Sigmoid colon (tissue), 7 donors: ENCODE measurements at places on chromosomes 2 and 18. TPM values are rescaled to one million over a fixed set of nuclear protein-coding genes. Genes with fewer than 3 reads are reported as not detected.

DNA sequence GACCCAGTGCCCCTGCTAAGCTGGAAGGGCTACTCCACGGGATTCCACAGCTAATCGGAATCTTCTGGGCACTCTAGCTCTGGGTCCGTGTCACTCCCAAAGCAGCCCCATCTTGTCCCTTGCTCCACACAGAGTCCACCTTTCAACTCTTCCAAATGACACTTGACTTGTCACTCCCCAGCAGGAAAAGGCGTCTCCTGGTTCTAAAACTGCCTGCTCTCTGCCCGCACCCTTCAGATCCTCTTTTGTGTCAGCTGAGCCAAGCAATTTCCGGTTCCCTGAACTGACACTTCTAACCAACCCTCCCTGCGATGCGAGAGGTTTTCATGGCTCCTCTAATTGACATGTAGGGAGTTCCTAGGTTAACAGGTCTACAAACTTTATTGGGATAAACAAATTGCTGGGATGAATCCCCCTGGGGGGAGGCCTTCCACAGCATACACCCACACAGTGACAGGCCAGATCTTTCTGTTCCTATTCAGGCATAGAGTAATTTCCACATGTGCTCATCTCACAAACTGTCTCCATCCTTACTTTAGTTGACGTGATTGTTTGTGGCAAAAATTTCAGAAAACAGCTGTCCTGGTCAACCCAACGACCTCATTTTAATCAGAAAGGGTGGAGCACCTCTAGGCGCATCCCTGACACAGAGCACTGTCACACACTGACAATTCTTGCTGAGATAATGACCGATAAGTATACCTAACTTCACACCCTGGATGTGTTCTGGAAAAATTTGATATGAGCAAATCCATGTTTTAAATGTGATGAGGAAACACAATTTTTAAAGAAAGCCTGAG is 104.9 kb downstream of the RBMS1 start:
- no peak overlapping the region for H3K4me3 ChIP-seq
- H3K4me1 ChIP-seq: peaks cover 88% of the 10 kb centered on the region
- no peaks in the 10 kb centered on the region for H3K27me3 ChIP-seq
- peak; percentile 77 for DNase-seq

The CYP20A1 gene
- total RNA-seq: 30.7 TPM

GRCh38 chr2:228681426-228681825 is 499.9 kb upstream of the SPHKAP start:
- no peak for DNase-seq
- no peak overlapping the region for H3K4me3 ChIP-seq
- H3K36me3 ChIP-seq: no peaks in the 10 kb centered on the region
- H3K27me3 ChIP-seq: no peaks in the 10 kb centered on the region
- no peaks in the 10 kb centered on the region for H3K4me1 ChIP-seq

DNA sequence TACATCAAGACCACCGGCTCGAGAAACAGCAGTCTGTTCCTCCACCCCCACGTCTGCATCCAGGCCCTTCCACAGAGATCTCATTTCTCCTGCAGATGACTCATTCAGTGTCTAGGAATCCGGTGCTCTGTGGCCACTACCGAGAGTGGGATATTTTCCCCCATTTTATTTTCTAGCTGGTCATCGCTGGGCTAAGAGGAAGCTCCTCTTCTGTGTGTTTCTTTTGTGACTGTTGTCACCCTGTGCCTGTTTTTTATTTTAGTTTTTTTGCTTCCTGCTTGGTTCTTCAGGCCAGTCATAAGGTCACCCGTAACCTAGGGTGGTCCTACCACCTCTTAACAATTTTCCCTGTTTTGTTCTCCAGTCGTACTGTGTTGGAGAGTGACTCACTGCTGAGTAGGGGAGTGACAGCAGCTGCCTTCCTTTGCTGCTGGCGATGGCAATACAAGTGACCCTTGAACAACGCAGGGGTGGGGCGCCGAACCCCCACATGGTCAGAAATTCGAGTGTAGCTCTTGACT is 6.7 kb downstream of the RAMP1 start:
- peak; percentile 61 for DNase-seq
- H3K27ac ChIP-seq: peak overlapping the region; percentile 95
- H3K36me3 ChIP-seq: no peaks in the 10 kb centered on the region
- peak overlapping the region; percentile 7 for H3K4me3 ChIP-seq
- no peaks in the 10 kb centered on the region for H3K4me1 ChIP-seq

The SNTG2 gene
- total RNA-seq: 5.2 TPM

DNA sequence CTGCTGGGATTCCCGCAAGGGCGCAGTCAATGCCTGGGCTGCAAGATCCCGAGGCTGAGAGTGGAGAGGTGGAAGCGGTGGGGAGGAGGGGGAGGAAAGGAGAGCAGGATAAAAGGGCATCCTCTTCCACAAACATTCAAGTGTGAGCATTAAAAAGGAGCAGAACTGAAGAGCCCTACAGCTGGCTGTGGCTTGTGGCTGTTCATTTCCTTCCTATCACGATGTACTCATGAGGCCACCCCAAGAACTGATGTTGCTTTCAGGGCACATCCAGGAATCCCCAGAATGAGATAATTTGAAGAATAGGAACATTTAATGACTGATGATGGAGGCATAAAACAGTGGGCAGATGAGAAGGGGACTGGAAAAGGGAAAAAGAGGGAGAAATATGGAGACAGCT is 230.8 kb upstream of the SMIM21 start:
- H3K27ac ChIP-seq: no peak overlapping the region
- no peaks in the 10 kb centered on the region for H3K27me3 ChIP-seq
- no peak for DNase-seq
- H3K4me1 ChIP-seq: peaks cover 16% of the 10 kb centered on the region
- H3K4me3 ChIP-seq: no peak overlapping the region
- H3K36me3 ChIP-seq: no peaks in the 10 kb centered on the region

DNA sequence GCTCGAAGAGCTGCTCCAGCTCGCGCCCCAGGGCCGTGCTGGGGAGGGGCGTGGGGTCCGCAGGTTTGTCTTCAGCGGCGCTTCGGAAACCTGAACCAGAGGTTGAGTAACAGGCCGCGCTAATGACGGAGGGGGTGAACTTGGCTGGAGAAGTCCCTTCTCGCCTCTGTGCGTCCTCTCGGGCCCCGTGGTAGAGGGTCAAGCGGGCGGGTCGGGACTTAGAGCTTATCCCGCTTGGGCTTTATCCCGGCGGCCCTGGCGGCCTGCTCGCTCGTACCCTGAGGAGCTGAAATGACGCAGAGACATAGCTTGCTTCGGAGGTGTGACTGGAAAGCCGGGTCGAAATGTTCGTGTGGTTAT is 479 bp downstream of the RNMT start:
- peak; percentile 85 for DNase-seq
- H3K4me1 ChIP-seq: no peaks in the 10 kb centered on the region
- no peaks in the 10 kb centered on the region for H3K36me3 ChIP-seq
- H3K27me3 ChIP-seq: no peaks in the 10 kb centered on the region

GRCh38 chr18:3623769-3624545 is 174.0 kb downstream of the TGIF1 start:
- peaks cover 32% of the 10 kb centered on the region for H3K4me1 ChIP-seq
- H3K4me3 ChIP-seq: no peak overlapping the region
- no peaks in the 10 kb centered on the region for H3K27me3 ChIP-seq
- no peaks in the 10 kb centered on the region for H3K36me3 ChIP-seq

The PTPRN gene
- total RNA-seq: 7.8 TPM

GRCh38 chr2:144505245-144505831 is 14.6 kb downstream of the ZEB2 start:
- H3K36me3 ChIP-seq: no peaks in the 10 kb centered on the region
- H3K27me3 ChIP-seq: no peaks in the 10 kb centered on the region
- no peaks in the 10 kb centered on the region for H3K4me1 ChIP-seq
- DNase-seq: no peak
- no peak overlapping the region for H3K4me3 ChIP-seq
- H3K27ac ChIP-seq: peak overlapping the region; percentile 52

The OTX1 gene
- 0.54 TPM for total RNA-seq

DNA sequence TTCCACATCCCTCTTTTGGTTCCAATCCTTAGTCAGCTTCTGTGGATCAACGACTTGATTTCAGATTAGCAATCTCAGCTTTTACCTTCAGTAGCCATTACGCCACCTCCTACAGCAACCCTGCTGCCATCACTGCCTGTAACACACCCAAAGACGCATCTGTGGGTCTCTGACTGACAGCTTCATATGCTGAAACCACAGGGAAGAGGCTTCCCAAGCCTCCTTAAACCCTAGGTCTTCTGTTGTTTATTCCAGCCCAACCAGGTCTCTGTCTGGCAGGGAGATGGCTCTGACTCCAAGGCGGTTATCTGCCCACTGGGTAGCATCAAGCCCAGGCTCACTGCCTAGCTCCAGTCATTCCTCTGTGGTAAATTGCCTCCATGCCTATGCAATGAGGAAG is 28.6 kb upstream of the TRIB2 start:
- H3K27ac ChIP-seq: no peak overlapping the region
- no peak overlapping the region for H3K4me3 ChIP-seq
- no peak for DNase-seq
- no peaks in the 10 kb centered on the region for H3K36me3 ChIP-seq
- H3K4me1 ChIP-seq: no peaks in the 10 kb centered on the region

The RAB31 gene
- 65.1 TPM for total RNA-seq

DNA sequence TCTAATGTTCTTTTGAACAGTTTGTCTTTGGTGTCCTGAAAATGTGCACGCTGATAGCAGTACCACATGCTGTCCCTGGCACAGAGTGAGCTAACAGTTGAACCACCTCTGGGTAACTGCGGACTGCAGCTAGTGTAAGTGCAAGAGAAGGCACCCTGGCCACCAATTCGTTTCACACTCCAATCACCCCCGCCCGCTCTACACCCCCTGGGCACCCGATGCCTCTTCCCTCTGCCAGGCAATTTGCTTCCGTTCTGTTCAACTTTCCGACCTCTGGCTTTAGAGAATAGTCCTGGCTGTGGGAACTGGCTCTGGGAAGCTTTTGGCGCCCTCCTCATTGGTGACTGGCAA is 1.4 kb downstream of the DOCK10 start:
- H3K4me3 ChIP-seq: peak overlapping the region; percentile 55
- H3K27me3 ChIP-seq: peaks cover 10% of the 10 kb centered on the region
- H3K4me1 ChIP-seq: no peaks in the 10 kb centered on the region
- DNase-seq: no peak
- H3K27ac ChIP-seq: no peak overlapping the region
- H3K36me3 ChIP-seq: no peaks in the 10 kb centered on the region

DNA sequence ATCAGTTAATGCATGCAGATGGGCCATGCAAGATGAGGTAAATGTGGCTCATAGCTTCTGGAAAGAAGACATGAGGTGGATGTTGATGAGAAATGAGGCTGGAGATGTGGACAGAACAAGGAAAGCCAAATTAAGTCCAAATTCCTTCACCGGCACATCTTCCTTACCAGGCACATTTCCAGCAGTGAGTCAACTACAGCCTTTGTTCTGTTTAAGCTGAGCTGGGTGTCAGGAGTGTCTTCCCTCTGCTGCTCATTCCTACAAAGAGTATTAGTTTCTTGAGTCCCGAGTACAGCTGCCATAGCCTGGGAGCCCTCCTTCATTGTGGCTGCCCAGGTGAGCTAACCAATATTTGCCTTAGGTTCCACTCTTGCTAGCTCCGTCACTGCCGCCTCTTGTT is 945.0 kb downstream of the SLC4A3 start:
- peaks cover 14% of the 10 kb centered on the region for H3K4me1 ChIP-seq
- no peaks in the 10 kb centered on the region for H3K27me3 ChIP-seq
- H3K27ac ChIP-seq: no peak overlapping the region
- DNase-seq: no peak

The LIMS1 gene
- 74.8 TPM for total RNA-seq

DNA sequence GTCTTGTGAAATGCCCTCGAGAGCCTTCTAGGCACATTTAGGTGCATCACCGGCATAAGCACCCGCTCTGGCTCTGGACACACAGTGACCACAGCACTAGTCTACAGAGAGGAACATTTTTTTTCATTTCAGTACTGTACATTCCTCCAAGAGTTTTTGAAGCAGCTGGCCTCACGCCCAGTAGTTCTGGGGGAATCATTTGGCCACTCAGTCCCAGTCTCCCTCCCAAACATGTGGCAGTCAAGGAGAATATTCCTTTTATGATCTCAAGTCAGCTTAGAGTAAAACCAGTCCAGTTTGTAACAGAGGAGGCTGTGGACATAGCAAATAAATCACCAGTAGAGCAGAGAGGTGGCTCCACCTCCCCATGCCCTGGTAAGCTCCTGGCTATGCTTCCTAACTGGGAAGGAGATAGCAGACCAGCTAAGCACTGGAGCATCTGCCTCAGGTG is 48.1 kb downstream of the KCNE4 start:
- peak; percentile 92 for DNase-seq
- no peaks in the 10 kb centered on the region for H3K36me3 ChIP-seq
- no peak overlapping the region for H3K4me3 ChIP-seq
- peaks cover 59% of the 10 kb centered on the region for H3K4me1 ChIP-seq

DNA sequence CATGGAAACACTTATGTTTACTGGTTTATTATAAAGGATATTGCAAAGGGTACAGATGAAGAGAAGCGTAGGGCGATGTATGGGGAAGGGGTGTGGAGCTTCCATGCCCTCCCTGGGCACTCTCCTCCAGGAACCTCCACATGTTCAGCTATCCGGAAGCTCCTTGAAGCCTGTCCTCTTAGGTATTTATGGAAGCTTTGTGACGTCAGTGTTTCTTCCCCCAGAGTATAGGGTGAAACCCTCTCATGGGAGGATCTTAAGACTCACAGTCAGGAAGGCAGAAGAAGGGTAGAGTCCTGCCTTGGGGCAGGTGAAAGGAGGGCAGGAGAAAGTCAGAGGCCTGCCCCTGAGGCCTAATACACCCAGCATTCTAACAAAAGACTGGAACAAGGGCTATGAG is 61.3 kb upstream of the CREB1 start:
- no peaks in the 10 kb centered on the region for H3K27me3 ChIP-seq
- H3K36me3 ChIP-seq: no peaks in the 10 kb centered on the region
- H3K4me1 ChIP-seq: peaks cover 10% of the 10 kb centered on the region
- H3K4me3 ChIP-seq: no peak overlapping the region

The TMEM182 gene
- 2.3 TPM for total RNA-seq
